ENCODE measurements at places on chromosomes 2 and 18.
A peak's percentile ranks its signal among the peaks of the same experiment; 100 is the strongest.

DNA sequence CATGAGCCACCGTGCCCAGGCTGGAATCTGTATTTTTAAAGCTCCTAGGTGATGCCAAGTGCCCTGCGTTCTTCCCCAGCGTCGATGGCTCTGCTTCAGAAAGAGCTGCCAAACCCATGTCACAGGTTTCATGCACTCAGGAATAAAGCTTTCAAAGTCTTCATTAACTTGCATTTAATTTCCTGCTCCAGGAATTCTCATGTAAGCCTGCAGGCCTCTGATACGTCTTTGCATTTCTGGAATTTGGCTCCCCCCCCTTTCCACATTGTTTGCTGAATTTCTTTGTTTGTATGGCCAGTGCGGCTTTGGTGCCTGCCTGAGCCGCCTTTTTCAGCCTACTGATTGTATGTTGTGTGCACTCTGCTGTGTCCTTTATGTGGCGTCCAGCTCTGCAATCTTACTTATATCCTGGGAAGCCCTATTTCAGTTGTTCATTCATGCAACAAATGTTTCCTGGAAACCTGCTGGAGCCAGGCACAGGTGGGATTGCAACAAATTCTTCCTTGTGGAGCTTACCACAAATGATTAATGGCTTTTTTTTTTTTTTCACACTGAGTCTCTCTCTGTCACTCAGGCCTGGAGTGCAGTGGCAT lies 17.9 kb upstream of the OTOF start:
- peak; percentile 29 for DNase-seq

- no peak for DNase-seq
These were observed 20.4 kb downstream of the RBM43 start for GRCh38 chr2:151241224-151241623.

GRCh38 chr2:9666306-9666705 lies 35.5 kb upstream of the YWHAQ start:
- DNase-seq, result no peak

DNA sequence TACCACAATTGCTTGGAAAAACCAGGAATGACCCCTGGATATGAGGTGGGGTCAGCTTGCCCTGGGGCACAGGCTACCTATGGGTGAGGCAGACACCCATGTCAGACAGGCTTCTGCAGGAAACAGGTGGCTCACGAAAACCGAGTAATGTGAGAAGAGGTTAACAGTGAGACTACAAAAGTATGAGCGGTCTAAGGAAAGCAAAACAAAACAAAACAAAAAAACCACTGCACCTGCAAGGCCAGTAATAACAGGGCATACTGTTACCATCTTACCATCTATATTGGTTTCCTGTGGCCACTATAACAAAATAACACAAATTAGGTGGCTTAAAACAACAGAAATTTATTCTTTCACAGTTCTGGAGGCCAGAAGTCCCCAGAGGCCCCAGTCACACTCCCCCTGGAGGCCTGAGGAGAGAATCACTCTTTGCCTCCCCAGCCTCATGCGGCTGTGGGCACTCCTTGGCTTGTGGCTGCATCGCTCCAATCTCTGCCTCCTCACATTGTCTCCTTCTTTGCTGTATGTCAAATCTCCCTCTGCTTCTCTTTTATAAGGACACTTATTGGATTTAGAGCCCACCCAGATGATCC lies 86.6 kb upstream of the EPC2 start:
- DNase-seq, result no peak

GRCh38 chr18:69980509-69980908 lies 32.8 kb upstream of the CD226 start:
- no peak for DNase-seq

DNA sequence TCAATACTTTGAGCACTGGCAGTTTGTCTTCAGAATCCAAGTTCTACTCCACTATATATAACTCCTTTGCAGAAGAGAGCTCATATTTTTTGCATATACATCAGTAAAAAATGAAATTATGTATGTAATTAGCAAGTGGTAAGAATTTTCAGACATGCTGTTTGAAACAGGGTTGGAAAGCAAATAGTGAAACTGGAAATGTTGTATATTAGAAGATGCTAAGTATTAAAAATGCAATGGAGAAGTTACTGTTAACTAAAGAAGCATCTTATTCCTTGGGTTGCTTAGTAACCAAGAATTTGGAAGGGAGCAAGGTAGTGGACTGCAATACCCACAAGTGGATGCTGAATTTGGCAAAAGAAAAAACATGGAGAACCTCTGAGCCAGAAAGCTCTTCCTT lies 88.6 kb upstream of the DLGAP1 start:
- no peak for DNase-seq

GRCh38 chr18:44741085-44741484 lies 60.4 kb downstream of the SETBP1 start:
- no peak for DNase-seq

DNA sequence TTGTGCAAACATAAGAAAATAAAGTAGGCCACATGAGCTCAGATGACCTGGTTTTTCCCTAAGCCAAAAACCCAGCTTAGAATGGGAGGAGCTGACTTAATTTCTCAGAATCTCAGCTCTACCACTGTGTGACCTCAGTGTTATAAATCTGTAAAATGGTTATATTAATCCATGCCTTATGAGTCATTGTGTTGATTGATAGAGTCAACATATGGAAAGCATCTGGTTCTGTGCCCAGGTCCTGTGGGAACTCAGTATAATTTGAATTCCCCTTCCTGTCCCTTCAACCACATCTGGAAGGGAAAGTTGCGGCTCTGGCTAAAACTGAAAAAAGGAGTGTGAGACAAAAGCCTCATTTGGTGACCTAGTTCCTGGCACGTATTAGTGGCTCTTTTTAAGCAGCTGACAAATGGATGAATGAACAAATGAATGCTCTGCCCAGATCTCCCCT lies 25.7 kb downstream of the TMEM177 start:
- peak; percentile 67 for DNase-seq

- DNase-seq, result no peak
These were observed 1419.1 kb upstream of the NXPH2 start for GRCh38 chr2:140199312-140199711.

- no peak for DNase-seq
These were observed 346.3 kb upstream of the TNP1 start for GRCh38 chr2:217206016-217206725.

DNA sequence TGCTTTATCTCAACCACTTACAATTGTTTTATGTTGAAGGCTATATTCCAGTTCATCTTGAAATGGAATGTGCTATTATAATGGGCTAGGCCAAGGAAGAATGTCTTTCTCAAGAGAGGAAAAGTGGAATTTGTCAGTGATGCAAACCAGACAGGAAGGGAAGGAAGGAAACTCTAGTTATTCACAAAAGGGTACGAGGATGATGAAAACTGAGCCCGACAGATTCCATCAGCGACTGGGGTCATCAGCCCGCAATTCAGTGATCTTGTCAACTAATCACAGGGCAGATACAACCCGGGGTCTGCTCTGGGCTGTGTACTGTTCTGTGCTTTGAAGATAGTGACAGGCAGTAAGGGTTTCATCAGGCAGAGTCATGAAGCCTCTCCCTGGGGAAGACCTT lies 23.4 kb upstream of the LYPD6 start:
- DNase-seq, result no peak

DNA sequence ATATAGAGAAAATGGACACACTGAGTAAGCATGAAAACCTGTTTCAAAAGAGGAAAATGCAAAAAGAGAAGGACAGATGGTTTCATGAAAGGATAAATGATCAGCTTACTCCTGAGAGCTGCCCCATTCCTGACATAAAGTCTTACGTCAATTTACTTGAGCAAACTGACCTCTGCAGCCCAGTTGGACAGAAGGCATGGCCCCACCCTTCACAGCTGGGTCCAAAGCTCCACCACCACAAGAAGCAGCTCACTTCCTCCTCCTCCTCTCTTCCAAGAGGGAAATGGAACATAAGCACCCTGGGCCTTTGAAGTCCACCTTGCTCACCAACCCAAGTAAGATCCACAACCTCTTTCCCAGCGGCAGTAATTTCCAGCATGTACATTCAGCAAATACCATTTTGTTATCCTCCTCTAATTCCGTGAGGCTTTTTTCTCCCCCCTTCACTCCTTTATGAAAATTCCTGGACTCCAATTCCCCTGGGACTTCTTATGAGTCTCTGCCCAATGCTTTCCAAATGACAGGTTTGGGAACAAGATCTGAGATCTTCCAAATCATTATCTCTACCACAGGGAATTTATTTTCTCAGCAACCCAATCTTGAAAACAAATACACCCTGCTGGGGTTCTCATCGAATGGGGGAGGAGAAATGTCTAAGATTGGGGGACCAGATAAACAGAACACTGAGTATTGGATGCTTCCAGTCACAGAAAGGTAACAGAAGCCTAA lies 10.1 kb downstream of the COL4A4 start:
- DNase-seq, result no peak

DNA sequence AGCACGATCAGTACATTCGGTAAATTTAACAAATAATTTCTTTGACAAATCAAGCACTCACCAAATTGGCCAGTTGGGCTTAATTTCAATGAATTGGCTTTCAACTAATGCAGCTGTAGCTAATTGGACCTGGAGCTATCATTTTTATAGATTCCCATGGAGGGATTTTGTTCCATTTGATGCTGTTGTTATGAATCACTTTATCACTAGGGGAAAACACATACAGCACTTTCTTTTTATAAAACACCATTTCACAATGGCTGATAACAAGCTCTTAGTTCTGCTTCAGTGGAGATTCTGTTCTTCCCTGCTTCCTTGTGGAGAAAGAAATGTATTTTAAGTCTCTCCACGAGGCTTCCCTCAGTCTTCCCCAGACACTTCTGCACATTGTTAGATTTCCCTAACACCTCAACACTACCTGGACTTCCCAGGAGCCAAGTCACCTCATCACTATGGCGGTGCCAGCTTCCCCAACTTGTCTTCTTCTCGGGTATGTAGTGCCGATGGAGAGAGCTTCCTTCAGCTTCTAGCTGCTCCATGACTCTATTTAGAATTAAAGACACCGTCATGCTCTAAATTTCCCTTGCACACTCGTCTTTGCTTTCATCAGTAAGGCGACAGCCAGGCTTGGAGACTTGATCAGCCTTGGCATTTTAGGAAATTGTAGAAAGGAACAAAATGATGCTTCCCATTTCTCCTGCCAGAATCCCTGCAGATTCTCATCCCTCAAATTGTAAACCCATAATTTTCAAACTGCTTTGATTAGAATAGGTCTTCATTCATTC lies 72.0 kb downstream of the INPP5D start:
- peak; percentile 7 for DNase-seq

DNA sequence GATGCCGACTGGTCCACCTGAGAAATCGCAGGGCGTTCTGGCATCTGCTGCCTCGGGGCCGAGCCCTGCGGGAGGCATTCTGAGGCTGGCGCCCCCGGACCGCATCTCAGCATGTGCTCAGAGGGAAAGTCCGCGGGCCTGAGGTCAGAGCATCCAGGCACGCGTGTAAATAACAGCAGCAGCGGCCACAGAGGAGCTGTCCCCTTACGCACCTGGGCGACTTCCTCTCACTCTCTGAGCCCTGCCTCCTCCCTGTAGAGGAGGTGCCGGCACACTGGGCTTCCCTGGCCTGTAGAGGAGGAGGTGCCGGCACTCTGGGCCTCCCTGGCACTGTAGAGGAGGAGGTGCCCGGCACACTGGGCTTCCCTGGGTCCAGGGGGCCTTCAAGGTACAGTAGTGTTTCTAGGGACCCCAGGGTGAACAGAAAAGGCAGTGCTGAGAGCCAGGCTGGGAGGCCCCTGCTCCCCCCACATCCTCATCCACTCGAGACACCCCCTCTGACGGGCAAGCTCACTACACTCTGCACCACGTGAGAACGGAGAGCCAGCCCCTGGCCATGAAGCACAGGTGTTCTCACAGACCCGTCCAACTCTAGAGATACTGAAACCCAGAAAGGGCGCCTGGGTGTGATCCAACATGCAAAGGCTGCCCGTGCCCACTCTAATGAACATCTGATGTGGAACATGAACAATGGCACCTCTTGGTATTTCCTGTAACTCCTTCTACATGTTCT lies 263.5 kb downstream of the HDAC4 start:
- DNase-seq, result no peak

DNA sequence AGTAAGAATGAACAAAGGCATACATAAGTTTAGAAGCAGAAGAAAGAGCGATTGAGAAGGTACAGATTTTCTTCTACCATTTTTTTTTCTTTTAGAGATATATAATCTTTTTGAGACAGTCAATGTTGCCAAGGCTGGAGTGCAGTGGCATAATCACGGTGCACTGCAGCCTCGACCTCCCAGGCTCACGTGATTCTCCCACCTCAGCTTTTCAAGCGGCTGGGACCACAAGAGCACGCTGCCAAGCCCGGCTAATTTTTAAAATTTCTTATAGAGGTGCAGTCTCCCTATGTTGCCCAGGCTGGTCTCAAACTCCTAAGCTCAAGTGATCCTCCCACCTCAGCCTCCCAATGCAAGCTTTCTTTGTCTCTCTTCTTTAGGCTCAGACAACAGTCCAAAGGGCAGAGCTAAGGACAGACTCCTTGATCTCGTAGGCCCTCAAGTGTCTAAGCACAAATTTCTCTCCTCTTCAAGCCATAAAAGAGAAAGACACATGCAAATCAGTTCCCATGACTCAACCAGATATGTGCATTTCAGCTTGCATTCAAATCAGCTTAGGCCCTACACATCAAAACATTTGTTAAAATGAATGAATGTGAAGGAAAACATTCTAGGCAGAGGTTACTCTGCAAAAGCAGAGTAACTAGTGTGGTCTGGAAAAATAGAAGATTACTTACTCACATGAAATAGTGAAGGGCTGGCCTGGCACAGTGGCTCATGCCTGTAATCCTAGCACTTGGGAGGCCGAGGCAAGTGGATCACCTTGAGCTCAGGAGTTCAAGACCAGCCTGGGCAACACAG lies 18.0 kb downstream of the ITSN2 start:
- peak; percentile 46 for DNase-seq

DNA sequence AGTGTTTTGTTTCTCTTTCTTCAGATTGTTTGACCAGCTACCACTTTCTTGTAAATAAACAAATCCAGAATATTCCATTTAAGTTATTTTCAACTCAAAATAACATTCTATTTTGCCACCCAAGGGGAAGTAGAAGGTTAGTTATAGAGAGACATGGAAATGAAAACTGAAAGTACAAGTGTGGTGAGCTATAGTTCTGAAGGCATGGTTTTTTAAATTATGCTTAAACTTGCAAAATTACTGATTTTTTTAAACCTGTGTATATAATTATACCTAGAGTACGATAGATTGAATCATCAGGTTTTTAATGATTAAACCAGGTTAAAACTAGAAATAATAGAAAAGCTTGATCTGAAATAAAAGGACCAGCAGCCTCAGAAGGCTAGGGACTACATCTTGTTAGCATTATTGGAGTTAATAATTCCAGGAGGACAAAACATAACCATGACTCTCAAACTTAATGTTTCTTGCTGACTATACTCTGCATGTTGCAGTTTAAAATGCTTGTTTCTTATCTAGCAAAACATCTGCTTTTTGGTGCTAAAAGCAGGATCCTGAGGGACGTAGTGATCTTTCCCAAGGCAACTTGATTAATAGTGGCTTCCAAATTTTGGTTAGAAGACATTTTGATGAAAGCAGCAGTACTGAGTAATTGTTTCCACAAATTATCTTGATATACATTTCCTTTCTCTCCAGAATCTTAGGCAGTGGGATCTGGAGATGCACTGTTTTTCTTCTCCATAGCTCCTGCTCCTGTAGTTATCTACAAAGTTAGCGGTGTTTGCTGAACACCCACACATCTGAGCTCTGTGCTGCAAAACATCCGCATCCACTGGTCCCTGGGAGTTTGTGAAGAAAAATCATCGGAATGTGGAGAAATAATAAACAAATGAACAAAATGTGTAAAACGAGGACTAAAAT lies 327.2 kb upstream of the PKDCC start:
- peak; percentile 13 for DNase-seq

Data from astrocyte (in vitro differentiated cells and primary cell).